ENCODE measurements at places on chromosomes 5 and 9.

- no peak for DNase-seq
Measured at GRCh38 chr9:1604942-1605560, 410.1 kb upstream of the SMARCA2 start.

GRCh38 chr9:4086119-4087090, 213.5 kb downstream of the GLIS3 start:
- DNase-seq: no peak

GRCh38 chr9:91865041-91865440, 85.0 kb downstream of the ROR2 start:
- DNase-seq: no peak

DNA sequence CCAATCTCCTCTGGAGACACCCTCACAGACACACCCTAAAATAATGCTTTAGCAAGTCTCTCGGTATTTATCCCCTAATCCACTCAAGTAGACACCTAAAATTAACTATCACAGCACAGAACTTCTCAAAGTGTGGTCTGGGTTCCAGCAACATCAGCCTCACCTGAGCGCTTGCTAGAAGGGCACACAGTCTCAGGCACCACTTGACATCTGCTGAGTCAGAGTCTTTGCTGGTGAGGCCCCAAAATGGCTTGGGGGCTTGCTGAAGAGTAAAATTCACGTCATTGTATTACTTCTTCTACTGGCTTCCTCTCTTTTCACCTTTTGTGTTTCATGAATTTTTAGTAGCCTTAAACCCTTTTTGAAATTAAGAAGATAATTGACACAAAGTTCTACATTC, 9.0 kb downstream of the FOXB2 start:
- no peak for DNase-seq

- no peak for DNase-seq
Measured at GRCh38 chr9:136603216-136603615, 57.4 kb upstream of the NOTCH1 start.

GRCh38 chr9:4425319-4426045, 64.8 kb upstream of the SLC1A1 start:
- DNase-seq: no peak

GRCh38 chr5:65152131-65152530, 329.6 kb downstream of the ADAMTS6 start:
- no peak for DNase-seq

GRCh38 chr5:121285801-121286521, 565.7 kb upstream of the FTMT start:
- DNase-seq: no peak

- no peak for DNase-seq
Measured at GRCh38 chr9:34777666-34778065, 67.7 kb upstream of the CCL21 start.

DNA sequence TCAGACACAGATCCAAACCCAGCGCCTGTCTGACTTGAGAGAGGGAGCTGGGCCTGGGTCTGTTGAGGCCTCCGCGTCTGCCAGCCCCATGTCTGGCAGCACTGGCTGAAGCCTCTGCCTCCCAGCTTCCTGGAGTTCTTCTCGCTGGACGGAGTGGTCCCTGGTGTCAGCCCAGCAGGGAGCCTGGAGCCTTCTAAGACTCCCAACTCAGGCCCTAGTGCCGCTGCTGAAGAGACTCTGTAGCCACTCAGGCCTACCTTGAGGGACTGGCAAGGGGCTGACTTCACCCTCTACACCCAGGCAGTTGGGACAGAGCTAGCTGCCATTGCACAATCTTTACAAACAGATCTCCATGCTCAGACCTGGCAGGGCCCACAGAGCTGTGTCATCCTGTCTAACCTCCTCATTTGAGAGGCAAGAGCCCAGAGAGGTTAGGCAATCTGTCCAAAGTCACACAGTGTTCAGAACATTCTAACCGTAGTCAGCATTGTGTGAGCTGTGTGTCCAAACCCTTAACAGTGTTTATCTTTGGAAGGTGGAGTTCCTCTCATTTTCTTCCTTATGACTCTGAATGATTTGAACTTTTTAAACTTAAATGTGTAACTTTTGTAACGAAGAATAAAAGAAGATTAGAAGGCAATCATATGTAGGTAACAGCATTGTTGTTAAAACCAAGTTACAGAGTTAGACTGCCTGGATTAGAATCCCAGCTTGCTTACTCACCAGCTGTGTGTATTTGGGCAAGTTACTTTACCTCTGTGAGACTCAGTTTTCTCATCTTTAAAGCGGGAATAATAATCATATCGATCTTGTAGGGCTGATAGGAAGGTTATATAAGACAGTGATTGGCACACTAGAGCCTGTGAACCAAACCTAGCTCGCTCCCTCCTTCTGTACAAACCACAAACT, 4.6 kb upstream of the DUSP1 start:
- DNase-seq: no peak

DNA sequence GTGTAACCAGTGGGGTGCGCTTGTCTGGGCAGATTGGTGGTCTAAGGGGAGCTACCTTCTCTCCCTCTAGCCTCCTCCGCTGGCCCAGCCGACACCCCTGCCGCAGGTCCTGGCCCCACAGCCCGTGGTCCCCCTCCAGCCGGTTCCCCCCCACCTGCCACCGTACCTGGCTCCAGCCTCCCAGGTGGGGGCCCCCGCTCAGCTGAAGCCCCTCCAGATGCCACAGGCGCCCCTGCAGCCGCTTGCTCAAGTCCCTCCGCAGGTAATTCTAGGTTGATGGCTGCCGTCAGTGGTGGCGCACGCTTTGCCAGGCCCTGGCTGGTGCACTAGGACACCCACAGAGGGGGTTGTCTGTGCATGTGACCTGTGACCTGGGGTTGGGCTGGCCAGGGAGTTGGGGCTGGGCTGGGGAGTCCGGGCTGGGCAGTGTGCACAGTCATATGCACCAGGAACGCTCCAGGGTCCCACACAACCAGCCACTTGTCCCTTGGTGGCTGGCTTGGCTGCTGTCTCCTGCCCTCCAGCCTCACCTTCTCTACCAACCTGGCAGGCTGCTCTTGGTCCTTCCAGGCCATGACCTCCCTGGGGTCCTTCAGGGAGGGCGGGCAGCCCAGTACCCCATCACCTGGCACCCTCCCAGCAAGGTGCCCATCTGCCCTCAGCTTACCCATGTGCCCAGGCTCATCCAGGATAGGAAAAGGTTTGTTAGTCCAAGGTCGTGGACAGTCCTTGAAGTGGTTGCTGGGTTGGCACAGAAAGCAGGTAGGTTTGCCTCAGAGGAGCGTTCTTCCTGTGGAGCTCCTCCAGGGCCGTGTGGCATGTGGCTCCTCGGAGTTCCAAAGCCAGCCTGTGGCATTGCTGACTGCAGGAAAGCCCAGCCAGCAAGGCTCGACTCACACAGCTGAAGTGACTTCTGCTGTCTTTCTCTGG, 73.2 kb downstream of the WNK2 start:
- DNase-seq: no peak

DNA sequence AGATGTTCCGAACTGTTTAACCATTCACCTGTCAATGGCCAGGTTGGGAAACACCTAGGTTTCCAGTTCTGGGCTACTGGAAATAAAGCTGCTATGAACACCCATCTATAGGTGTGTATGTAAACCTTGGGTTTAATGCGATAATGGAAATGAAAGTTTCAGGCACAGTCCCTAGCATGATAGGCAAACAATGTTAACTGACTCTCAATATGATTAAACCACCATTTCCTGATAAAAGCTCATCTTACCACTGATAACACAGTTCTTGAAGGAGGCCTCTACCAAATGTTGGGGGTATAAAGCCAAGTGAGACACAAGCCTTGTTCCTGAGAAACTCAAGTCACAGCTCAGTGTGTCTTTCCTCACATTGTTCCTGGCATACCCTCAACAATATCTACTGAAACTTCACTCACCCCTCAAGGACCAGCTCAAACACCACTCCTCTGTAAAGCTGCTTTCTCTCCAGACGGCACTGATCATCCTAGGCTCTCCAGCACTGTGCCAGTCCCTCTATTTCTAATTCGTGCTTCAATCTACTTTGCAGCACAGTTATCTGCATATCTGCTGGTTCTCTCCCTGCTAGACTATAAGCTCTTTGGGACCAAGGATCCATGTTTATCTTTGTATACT, 15.8 kb downstream of the RAB14 start:
- no peak for DNase-seq

DNA sequence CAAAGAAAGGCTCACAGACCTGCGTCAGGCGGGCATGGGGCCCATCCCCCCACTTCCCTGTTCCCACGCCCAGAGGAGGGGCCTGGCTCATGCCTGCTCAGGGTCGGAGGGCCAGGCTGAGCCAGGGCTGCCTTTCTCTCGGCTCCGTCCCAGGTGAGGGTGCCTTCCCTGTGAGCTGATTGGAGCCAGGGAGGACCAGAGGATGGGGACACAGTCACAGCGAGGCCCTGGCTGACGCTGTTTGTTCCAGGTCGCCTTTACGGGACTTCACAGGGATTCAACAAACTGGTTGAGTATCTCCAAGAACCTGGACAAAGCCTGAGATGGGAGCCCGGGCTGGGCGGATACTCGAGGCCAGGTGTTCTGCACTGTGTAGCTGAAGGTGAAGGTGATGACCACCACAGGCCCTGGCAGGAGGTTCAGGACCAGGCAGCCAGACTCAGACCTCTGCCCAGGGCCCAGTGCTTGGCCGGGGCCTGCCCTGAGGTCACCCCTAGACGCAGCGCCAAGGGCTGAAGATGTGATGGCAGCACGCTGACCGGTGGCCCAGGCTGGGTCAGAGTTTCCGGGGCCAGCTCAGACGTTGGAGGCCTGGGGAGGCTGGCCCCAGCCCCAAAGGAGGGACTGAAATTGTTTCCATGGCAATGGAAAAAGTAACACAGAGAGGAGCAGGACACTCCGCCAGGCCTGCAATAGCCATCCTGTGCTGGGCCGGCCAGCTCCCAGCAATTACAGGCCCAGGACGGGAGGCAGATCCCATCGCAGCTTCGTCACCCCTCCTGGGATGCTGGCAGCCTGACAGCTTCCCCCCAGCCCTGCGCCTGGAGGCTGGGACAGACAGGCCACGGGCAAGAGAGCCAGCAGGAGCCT, 65.3 kb upstream of the ADAMTS2 start:
- no peak for DNase-seq
